ENCODE measurements at places on chromosomes 12 and 14. TPM values are rescaled to one million over a fixed set of nuclear protein-coding genes. Genes with fewer than 3 reads are reported as not detected.

The CELA1 gene
- total RNA-seq: not detected

The PELI2 gene
- total RNA-seq: 1.0 TPM

The KERA gene
- not detected for total RNA-seq

The RIMBP2 gene
- total RNA-seq: not detected

The VRTN gene
- not detected for total RNA-seq

The KRT75 gene
- 0.78 TPM for total RNA-seq

The GPR162 gene
- total RNA-seq: not detected

The RIPK3 gene
- total RNA-seq: 1.4 TPM

The ARL1 gene
- total RNA-seq: 48.2 TPM

The ESRRB gene
- total RNA-seq: not detected

The SLC4A8 gene
- 0.14 TPM for total RNA-seq

The PLEKHG7 gene
- not detected for total RNA-seq

The ATG101 gene
- total RNA-seq: 144 TPM

The RTN1 gene
- not detected for total RNA-seq
